Type B pancreatic cell (in vitro differentiated cells): ENCODE measurements at places on chromosomes 1 and 21.

- H3K4me1 ChIP-seq, result no peaks in the 10 kb centered on the region
- H3K27ac ChIP-seq, result no peak overlapping the region
- DNase-seq, result no peak
- H3K27me3 ChIP-seq, result peaks cover 33% of the 10 kb centered on the region
These were observed 172.0 kb upstream of the KIAA0040 start for GRCh38 chr1:175364424-175365076.

DNA sequence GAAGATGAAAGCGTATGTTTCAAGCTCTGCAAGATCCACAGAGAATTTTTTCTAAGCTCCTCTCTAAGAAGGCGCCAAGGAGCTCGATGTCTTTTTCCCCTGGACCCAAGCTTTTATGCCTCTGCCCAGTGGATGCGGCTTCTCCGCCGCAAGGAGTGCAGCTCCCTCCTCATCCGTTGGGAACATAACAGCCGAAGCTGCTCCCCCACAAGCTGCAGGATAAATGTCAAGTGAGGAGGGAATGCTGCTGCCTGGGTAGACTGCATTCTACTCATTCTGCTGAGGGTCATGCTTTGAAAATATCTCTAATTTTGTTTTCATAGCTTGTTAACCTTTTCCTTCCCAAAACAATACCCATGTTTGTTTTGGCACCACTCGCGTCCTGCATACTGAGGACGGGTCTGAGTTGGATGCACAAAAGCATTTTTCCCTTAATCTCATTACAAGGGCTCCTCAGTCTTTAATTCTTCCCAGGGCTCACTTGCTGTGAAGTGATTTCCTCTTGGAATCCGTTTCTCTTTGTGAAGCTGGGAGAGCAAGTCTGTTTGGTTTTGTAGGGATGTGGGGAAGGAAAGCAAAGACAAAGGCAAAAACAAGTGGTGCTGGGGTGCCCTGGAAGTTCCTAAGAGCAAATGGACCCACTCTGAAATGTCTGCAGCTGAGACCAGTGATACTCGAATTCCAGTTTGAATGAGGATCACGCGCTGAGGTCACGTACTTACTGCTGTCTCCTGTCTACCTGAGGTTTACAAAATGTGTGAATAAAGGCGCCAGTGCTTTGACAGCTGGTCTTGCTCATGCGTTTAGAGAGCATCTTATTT lies 134.0 kb upstream of the IRF2BP2 start:
- H3K27me3 ChIP-seq, result no peaks in the 10 kb centered on the region
- peak overlapping the region; percentile 67 for H3K27ac ChIP-seq
- no peak for DNase-seq
- peak overlapping the region; percentile 29 for H3K4me3 ChIP-seq
- H3K4me1 ChIP-seq, result peaks cover 50% of the 10 kb centered on the region
- H3K36me3 ChIP-seq, result no peaks in the 10 kb centered on the region

DNA sequence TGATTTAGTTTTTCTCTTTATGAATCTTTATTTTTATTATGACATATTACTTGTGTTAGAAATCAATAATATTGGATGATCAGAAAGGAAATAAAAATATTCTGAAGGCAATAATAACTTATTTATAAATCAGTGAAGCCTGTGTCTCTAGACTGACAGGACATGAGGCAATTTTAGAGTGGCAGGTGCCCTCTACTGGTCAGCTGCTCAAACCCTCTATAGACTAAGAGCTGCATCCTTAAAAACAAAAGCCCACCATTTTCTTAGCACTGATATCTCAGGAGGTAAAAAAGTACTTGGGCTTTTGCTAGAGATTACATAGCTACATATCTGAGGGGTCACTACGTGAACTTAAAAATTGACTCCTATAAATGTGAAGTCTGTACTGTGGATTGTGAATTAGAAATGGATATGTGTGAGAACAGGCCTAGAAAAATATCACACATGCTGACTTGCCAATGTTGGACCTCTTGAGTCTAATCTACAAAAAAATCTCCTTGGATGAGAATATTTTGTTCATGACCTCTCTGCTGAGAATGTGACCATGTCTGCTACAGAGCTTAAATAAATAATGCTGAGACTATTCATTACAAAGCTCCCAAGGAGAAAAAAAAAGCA lies 597.9 kb upstream of the ADAMTS5 start:
- peaks cover 8% of the 10 kb centered on the region for H3K4me1 ChIP-seq
- no peaks in the 10 kb centered on the region for H3K36me3 ChIP-seq
- H3K27me3 ChIP-seq, result no peaks in the 10 kb centered on the region
- no peak overlapping the region for H3K4me3 ChIP-seq
- H3K27ac ChIP-seq, result no peak overlapping the region

DNA sequence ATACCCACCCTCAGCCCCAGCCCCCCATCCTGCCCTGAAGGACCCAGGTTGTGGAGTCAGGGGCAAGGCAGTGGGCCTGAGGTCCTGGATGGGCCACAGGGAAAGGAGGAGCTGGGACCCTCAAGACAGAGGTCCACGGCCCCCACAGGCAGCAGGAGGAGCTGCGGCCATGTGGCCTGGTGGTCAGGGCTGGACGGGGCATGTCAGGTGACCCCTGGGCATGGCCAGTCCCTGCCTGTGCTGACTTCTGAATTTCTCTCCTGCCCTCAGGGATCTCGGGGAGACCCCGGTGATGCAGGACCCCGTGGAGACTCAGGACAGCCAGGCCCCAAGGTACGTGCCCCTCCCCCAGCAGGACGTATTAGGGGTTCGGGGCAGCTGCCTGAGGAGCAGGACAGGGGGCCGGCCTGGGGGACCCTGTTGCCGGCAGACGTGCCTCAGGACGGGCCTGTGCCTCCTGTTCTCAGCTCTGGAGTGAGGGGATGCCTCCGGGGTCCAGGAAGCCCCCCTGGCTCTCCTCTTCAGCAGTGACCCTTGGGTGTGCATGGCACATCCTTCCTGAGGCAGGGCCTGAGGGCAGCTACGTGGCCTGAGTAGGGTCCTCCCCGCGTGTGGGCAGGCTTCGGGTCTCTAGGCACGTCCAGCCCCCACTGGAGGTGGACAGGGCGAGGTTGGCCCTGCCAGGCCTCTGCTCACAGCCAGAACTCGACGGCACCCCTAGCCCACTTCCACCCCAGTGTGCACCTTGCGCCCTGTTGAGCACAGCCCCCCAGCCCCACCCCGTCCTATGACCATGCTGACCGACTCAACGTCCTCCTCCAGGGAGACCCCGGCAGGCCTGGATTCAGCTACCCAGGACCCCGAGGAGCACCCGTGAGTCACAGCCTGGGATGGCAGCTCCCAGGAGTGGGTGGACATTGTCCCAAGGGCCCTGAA lies 23.6 kb downstream of the COL6A2 start:
- H3K36me3 ChIP-seq, result peaks cover 3% of the 10 kb centered on the region
- no peaks in the 10 kb centered on the region for H3K4me1 ChIP-seq
- H3K27me3 ChIP-seq, result no peaks in the 10 kb centered on the region
- H3K4me3 ChIP-seq, result no peak overlapping the region
- H3K27ac ChIP-seq, result no peak overlapping the region
- peak; percentile 64 for DNase-seq

DNA sequence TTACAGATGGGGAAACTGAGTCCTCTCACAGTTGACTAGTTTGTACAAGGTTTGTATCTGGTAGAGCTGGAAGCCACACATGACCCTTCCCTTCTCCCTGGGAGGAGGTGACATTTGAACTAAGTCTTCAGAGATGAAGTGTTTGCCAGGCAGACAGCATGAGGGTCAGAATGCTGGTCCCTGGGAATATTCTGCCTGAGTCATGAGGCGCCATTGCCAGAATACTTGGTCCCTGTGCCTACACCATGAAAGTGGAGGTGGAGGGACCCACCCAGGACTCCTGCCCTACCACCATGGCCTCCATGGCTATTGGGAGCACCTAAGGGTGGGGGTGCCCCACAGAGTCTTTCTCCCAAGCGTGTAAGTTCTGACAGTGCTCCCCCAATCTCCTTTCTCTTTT lies 7.0 kb downstream of the RPS6KA1 start:
- no peak overlapping the region for H3K4me3 ChIP-seq
- H3K27me3 ChIP-seq, result no peaks in the 10 kb centered on the region
- no peak overlapping the region for H3K27ac ChIP-seq
- DNase-seq, result no peak
- no peaks in the 10 kb centered on the region for H3K36me3 ChIP-seq
- H3K4me1 ChIP-seq, result peaks cover 9% of the 10 kb centered on the region

DNA sequence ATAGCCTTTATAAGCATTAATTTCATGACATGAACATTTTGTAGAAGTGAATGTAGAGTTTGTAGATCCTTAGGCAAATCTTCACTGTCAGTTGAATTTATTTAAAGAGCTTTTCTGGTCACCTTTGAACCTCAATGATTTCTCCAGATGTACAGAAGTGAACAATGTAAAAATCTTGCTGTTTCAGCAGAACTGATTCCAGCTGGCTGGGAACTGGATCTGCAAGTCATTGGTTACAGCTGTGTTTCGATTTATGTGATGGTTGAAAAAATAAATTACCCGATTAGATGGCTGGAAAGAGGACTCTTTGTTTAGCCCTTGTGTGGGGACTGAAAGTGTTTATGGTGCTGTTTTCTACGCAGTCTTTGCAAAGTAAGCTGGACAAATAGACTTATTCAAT lies 849.8 kb downstream of the USP25 start:
- peaks cover 33% of the 10 kb centered on the region for H3K4me1 ChIP-seq
- peak overlapping the region; percentile 77 for H3K4me3 ChIP-seq
- peaks cover 10% of the 10 kb centered on the region for H3K36me3 ChIP-seq
- H3K27ac ChIP-seq, result peak overlapping the region; percentile 86
- H3K27me3 ChIP-seq, result no peaks in the 10 kb centered on the region

DNA sequence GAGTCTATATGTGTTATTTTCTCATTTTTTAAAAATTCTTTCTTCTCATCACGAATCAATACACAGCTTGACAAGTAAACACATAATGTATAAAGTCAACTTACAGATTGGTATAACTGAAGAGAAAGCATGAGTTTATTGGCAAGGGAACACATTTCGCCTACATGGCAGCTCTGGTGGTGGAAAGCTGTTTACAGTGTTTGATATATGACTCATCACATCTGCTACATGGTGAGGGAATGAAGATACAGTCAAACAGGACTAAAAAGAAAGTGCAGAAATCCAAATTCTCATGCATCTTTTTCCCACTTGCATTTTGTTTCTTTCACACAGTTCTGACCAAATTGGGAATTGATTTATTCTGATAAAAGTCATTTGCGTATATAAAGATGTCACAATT lies 122.2 kb upstream of the ADGRL4 start:
- no peak for DNase-seq
- H3K36me3 ChIP-seq, result no peaks in the 10 kb centered on the region
- no peak overlapping the region for H3K4me3 ChIP-seq
- no peaks in the 10 kb centered on the region for H3K27me3 ChIP-seq
- H3K4me1 ChIP-seq, result no peaks in the 10 kb centered on the region
- H3K27ac ChIP-seq, result no peak overlapping the region

DNA sequence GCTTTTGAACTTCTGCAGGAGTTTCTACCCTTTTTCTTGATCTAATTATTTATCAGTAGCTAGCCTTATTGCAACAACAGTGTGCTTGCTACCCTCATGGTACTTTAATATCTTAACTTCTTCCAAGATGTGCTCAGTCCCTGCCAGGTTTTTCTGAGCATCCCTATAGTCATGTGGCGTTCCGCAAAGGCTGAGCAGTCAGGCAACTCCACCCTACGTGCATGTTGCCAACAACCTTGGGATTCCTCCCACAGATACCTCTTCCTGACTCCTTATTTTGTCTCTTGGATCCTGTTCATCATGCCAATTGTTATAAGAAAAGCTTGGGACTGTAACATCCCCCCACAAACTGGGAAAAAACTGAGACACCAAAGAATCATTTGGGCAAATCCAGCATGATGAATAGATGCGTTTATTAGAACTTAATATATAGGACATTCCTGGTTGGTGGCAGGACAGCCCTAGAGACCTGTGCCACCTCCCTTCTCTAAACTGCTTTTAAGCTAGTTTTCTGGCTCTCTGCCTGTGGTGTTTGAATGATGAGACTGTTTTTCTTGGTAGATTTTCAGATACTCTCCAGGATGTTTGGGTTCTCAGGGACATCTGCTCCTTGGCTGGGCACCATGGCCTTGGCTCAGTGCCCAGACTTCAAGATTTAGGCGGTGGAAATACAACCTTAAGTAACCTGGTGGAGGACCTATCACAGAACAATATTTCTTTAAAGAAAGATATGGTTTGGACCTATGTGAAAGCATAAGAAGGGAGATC lies 27.1 kb upstream of the KCTD3 start:
- no peaks in the 10 kb centered on the region for H3K36me3 ChIP-seq
- H3K4me1 ChIP-seq, result peaks cover 4% of the 10 kb centered on the region
- no peak overlapping the region for H3K27ac ChIP-seq

- no peak overlapping the region for H3K27ac ChIP-seq
- peaks cover 33% of the 10 kb centered on the region for H3K27me3 ChIP-seq
- H3K36me3 ChIP-seq, result no peaks in the 10 kb centered on the region
- no peaks in the 10 kb centered on the region for H3K4me1 ChIP-seq
- H3K4me3 ChIP-seq, result no peak overlapping the region
These were observed 108.0 kb downstream of the PTPRU start for GRCh38 chr1:29344336-29344735.

- H3K27me3 ChIP-seq, result no peaks in the 10 kb centered on the region
- no peaks in the 10 kb centered on the region for H3K4me1 ChIP-seq
- DNase-seq, result no peak
- no peaks in the 10 kb centered on the region for H3K36me3 ChIP-seq
- H3K4me3 ChIP-seq, result no peak overlapping the region
These were observed 576.1 kb upstream of the PTBP2 start for GRCh38 chr1:96145492-96145891.

- no peak for DNase-seq
- no peak overlapping the region for H3K4me3 ChIP-seq
- H3K27ac ChIP-seq, result no peak overlapping the region
- H3K27me3 ChIP-seq, result peaks cover 33% of the 10 kb centered on the region
These were observed 7.1 kb upstream of the PCBP3 start for GRCh38 chr21:45636459-45636858.

GRCh38 chr21:31184459-31184858 lies 146.2 kb upstream of the KRTAP19-8 start:
- H3K4me1 ChIP-seq, result peaks cover 13% of the 10 kb centered on the region
- no peak for DNase-seq
- peaks cover 10% of the 10 kb centered on the region for H3K36me3 ChIP-seq

GRCh38 chr1:51506537-51506936 lies 12.5 kb downstream of the EPS15 start:
- peaks cover 10% of the 10 kb centered on the region for H3K36me3 ChIP-seq
- peaks cover 7% of the 10 kb centered on the region for H3K4me1 ChIP-seq
- H3K27ac ChIP-seq, result no peak overlapping the region
- DNase-seq, result no peak
- H3K27me3 ChIP-seq, result no peaks in the 10 kb centered on the region

DNA sequence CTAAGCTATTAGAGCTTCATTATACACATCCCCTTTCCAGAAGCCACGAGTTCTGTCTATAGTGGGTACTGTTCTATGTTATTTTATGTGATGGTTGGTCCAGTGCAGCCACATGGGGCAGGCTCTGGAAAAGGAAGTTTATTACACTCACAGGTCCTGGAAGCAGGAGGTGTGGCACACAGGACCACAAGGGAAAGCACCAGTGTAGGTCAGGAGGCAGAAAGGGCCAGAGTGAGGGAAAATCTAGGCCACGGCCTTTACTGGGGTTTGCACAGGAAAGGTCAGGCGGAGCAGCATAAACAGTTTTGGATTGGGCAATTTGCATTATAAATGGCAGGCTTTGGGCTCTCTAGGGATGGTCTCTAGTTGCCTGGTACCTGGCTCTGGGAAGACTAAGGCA lies 21.8 kb upstream of the CNIH3 start:
- H3K27me3 ChIP-seq, result no peaks in the 10 kb centered on the region
- DNase-seq, result no peak
- H3K36me3 ChIP-seq, result no peaks in the 10 kb centered on the region
- no peaks in the 10 kb centered on the region for H3K4me1 ChIP-seq

GRCh38 chr1:228268881-228269265 lies 61.0 kb downstream of the OBSCN start:
- no peak overlapping the region for H3K4me3 ChIP-seq
- H3K36me3 ChIP-seq, result peaks cover 4% of the 10 kb centered on the region
- H3K27ac ChIP-seq, result no peak overlapping the region
- H3K4me1 ChIP-seq, result no peaks in the 10 kb centered on the region

- H3K4me3 ChIP-seq, result no peak overlapping the region
- H3K27me3 ChIP-seq, result peaks cover 55% of the 10 kb centered on the region
- DNase-seq, result no peak
- no peaks in the 10 kb centered on the region for H3K36me3 ChIP-seq
- H3K4me1 ChIP-seq, result no peaks in the 10 kb centered on the region
These were observed 12.5 kb downstream of the CHD5 start for GRCh38 chr1:6167391-6168303.
